Activated naive CD4-positive, alpha-beta T cell treated with anti-CD3 and anti-CD28 coated beads, Interleukin-2, amount 50 U/mL, for 16 hours (primary cell): ENCODE measurements at places on chromosomes 3 and 15.

DNA sequence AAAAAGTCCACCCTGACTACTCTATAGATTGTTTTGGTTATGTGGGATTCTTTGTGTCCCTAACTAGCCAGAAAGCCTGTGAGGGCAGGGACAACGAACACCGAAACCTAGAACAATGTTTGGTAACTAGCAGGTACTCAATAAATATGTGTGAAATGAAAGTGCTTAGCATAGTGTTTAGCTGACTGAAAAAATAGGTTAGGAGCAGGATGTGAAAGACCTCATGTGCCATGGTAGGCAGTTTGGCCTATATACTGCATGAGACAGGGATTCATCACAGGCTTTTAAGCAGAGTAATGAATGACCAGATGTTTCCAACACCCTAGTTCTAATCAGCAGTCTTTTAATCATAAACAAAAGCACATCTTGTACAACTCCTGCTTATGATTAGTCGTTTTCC, 64.2 kb downstream of the MYO5A start:
- no peak for DNase-seq

GRCh38 chr15:49383266-49383665, 39.8 kb upstream of the FGF7 start:
- DNase-seq, result no peak

- no peak for DNase-seq
Measured at GRCh38 chr3:66812136-66812535, 186.0 kb upstream of the KBTBD8 start.

GRCh38 chr3:97896547-97896946, 74.7 kb downstream of the CRYBG3 start:
- DNase-seq, result no peak

DNA sequence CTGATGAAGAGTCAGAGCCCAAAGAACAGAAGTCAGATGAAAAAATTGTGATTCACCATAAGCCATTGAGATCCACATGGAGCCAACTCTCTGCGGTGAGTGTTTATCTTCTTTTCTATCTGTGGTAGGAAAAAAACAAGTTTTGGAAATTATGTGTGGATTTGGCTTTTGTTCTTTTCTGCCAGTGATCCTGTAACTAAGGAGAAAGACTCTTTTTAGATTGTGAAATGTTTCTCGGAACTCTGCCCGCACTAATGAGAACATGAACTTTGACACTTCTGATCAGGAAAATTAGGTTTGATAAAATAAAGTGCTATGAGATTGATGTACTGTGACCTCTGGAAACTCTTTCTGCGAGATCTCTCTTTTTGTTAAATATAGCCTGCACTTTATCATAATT, 8.4 kb downstream of the ARHGEF26 start:
- DNase-seq, result no peak
